ENCODE measurements at places on chromosomes 2 and 18. TPM values are rescaled to one million over a fixed set of nuclear protein-coding genes. Genes with fewer than 3 reads are reported as not detected.

Gene DSC2
- 0.07 TPM for total RNA-seq

Gene SIGLEC15
- total RNA-seq = 1.7 TPM

Gene RAPGEF4
- 7.2 TPM for total RNA-seq

Gene B3GNT7
- 1.3 TPM for total RNA-seq

Gene CFAP65
- total RNA-seq = not detected

Gene DUSP2
- 0.74 TPM for total RNA-seq

Gene GALNT13
- not detected for total RNA-seq

Gene LYG1
- not detected for total RNA-seq

Gene TOGARAM2
- total RNA-seq = not detected

Gene PSMA8
- total RNA-seq = not detected

Gene GPR35
- total RNA-seq = not detected

Gene LBX2
- 4.3 TPM for total RNA-seq

All from mammary microvascular endothelial cell (primary cell).